ENCODE measurements at places on chromosomes 6 and 20.
A peak's percentile ranks its signal among the peaks of the same experiment; 100 is the strongest.

GRCh38 chr6:24935366-24936152 is at the start of gene RIPOR2:
RIPOR2 (minus strand) TSS chr6:24935960; CDS start chr6:24935898, 62 bp downstream.
- no peak for DNase-seq

DNA sequence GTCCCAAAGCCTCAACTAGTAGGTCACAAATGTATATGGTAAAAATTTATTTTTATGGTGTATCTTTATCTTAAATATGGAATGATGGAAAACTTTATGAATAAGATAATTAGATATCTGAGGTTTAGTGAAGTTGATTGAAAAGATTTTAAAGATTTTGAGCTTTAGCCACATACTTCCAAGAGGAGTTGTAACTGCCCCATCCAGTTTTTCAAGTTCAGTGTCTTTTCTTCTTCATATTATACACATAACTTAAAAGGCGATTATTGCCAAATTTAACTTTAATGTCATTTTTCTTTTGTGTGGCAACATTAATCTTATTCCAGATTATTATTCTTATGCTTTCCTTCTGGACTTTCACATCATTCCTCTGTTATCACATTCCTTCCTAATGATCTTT is 266.4 kb downstream of the TINAG start:
- DNase-seq, result no peak

GRCh38 chr6:12008366-12009179 is 3.5 kb upstream of the HIVEP1 start:
- peak; percentile 87 for DNase-seq

- no peak for DNase-seq
Observed at GRCh38 chr20:57378107-57378506, 13.1 kb upstream of the RBM38 start.

DNA sequence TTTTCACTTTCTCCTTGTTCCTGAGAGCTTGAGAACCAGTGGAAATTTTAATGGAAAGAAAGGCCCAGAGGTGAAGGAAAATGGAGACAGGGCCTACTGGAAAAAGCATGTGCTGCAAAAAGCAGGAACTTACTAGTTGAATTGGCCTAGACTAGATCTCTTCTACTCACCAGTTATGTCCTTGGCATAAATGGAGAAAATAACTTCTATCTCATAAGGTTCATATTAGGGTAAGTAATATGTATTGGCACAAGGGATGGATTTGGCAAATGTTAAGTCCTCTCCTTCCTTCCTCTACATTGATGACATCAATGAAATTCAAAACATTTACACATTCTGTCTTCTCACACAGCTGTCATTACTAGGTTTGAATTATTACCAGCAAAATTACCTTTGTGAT is 74.0 kb downstream of the NDUFAF5 start:
- DNase-seq, result no peak

DNA sequence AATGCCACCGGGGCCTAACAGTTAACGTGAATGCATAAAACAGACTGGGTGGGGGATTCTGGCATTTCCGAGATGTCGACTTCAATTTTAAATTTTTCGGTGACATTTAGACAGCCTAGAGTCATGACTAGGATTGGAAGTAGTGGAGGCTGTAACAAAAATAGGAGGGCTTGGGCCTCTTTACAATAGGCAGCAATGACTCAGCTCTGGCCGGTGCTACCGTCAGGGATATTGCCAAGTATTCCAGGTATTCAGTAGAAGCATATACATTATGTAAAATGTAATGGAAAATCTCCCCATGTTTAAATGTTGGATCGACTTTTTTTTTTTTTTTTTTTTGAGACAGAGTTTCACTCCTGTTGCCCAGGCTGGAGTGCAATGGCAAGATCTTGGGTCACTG is 136.2 kb upstream of the STMND1 start:
- no peak for DNase-seq

Data from M059J (cell line).